ENCODE measurements at places on chromosomes 5 and 9.

GRCh38 chr5:32916648-32917047 lies 205.5 kb downstream of the NPR3 start:
- no peak for DNase-seq

DNA sequence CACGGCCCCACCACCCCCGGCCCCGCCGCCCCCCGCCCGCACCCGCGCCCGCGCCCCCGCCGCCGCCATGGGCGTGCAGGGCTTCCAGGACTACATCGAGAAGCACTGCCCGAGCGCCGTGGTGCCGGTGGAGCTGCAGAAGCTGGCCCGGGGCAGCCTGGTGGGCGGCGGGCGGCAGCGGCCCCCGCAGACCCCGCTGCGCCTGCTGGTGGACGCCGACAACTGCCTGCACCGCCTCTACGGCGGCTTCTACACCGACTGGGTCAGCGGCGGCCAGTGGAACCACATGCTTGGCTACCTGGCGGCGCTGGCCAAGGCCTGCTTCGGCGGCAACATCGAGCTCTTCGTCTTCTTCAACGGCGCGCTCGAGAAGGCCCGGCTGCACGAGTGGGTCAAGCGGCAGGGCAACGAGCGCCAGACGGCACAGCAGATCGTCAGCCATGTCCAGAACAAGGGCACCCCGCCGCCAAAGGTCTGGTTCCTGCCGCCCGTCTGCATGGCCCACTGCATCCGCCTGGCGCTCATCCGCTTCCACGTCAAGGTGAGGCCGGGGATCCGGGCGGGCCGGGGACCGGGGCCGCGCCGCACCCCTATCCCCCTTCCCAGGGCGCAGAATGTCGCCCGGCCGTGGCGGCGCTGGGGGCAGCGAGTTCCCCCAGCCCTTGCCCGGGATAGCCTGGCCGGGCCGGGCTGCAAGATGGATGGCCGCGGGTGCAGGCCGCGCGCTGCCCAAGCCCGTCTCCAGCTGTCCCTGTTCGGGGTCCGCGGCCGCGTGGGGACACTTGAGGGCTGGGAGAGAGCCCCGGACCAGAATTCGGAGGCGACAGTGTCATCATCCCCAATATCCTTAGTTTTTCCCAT lies 594 bp downstream of the FAM120A start:
- no peak for DNase-seq

DNA sequence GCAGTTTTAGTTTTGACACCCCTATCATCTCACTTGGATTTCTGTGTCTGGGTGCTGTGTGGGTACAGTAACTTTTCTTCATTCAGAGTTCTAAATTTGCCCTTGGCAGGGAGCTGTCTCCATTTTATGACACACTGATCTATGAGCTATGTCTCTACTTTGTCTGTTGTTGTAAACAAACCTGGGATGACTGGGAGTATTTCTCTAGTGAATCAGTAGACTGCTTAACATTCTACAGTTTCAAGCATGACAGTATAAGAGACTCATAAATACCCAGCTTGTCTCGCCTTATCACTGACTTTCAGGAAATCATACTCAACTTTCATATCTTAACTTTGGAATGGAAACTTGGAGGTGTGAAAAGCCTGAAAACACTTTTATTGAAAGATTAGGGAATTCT lies 212.1 kb upstream of the NUDT12 start:
- peak; percentile 26 for DNase-seq

DNA sequence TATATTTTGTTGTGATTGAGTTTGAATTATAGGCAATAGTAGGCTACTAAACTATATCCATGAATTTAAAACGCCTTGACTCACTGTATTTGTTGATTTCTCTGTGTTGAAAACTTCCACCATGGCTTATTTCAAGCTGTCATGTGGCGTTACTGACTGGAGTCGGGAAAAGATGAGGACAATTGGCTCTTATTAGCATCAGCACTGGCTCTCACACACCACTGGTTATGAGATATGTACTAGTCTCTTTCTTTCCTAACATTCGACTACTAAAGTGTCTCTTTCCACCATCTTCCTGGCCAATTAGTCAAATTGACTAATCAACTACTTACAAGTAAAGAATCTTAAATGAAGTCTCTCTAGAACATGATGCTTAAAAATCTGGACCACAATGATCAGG lies 9.1 kb upstream of the DAB2 start:
- DNase-seq = no peak

DNA sequence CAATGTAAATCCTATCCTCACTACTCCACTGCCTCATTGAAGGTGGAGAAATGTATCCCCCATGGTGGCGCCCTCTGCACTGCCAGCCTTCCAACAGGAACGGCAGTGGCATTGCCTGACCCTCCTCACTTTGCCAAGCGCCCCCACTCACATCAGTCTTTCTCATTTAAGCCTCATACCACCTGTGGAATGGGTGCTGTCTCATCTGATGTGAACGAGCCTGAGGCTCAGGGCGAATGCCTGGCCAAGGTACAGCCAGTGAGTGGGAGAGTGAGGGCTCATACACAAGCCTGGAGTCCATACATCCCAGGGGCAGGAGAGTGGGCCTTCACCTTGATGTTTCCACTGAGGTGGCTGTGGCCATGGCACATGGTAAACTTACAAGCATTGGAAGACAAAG lies 10.3 kb downstream of the F2RL2 start:
- no peak for DNase-seq

- DNase-seq = no peak
Observed at GRCh38 chr5:94329115-94329514, 289.3 kb downstream of the KIAA0825 start.

GRCh38 chr9:85905957-85906356 lies 35.0 kb upstream of the NAA35 start:
- DNase-seq = no peak

GRCh38 chr5:1474866-1475543 lies 29.8 kb upstream of the SLC6A3 start:
- DNase-seq = no peak
